Activated CD4-positive, alpha-beta T cell treated with anti-CD3 and anti-CD28 coated beads, Interleukin-2, amount 50 U/mL, for 4 hours (primary cell): ENCODE measurements at places on chromosomes 1 and 21.
A peak's percentile ranks its signal among the peaks of the same experiment; 100 is the strongest.

DNA sequence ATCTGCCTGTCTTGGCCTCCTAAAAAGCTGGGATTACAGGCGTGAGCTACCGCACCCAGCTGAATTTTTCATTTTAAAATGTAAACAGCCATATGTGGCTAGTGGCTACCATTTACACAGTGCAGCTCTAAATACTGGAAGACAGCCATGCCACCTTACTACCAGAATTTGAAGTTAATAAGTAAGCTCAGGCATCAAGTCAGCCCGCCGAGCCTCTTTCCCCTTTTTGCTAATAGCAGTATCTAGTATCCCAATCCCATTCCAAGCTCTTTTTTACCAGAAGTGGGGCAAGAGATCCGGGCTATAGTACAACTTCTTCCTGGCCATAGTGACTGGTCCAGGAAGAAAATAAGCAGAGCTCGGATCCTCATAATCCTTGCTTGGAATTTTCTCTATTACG is 15.1 kb downstream of the TAF13 start:
- no peak for DNase-seq

GRCh38 chr21:41768437-41769042 is 1.7 kb upstream of the RIPK4 start:
- no peak for DNase-seq

GRCh38 chr1:66752000-66752592 is at the start of gene DYNLT5:
DYNLT5 (plus strand) TSS chr1:66752459; CDS start chr1:66754659, 2,200 bp downstream.
- DNase-seq: no peak

- DNase-seq: no peak
Measured at GRCh38 chr1:90104941-90105538, 110.1 kb downstream of the ZNF326 start.

- DNase-seq: no peak
Measured at GRCh38 chr1:177809819-177810218, 160.0 kb downstream of the SEC16B start.

GRCh38 chr21:34962586-34963222 is 86.4 kb downstream of the RUNX1 start:
- no peak for DNase-seq

- no peak for DNase-seq
Measured at GRCh38 chr1:230708631-230709580, 5.0 kb downstream of the AGT start.

DNA sequence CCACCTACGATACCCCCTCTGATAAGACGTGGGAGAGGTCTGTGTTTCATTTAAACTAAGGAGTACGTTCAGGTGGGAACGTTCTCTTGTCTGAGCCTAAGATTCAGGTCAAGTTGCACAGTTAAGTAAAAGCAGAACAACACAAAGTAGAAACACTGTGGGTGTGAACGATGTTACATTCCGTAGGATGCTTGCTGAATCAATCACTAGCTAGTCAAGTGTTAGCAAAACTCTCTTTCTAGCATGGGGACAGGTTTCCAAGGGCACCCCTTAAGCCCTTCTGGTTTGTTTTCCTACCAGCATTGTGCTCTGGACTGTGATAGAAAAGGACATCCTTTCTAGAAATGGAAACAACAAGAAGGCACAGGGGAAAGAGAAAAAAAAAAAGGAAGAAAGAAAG is 13.3 kb downstream of the C1orf162 start:
- no peak for DNase-seq

DNA sequence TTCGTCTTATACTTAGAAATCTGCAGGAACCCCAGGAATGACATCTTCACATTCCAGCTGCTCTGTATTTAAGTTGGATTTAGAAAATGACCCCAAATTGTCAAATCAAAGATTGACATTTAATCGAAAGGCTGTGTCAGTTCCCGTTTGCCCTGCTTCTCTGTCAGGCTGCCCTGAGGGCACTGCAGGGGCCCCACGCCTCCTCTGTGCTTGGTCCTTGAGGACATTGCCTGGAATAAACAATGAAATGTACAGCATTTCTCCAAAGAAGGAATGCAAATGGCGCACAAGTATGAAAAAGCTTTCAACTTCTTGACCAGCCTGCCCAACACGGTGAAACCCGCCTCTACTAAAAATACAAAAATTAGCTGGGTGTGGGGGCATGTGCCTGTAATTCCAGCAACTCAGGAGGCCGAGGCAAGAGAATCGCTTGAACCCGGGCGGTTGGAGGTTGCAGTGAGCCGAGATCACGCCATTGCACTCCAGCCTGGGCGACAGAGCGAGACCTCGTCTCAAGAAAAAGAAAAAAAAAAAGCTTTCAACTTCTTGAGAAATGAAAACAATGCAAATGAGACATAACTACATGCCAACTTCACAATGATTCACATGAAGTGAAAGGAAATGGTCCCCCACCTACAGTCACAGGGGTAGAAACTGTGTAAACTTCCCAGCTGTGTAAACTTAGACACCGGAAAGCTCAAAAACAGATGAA is 3.0 kb downstream of the TMPRSS3 start:
- DNase-seq: no peak

DNA sequence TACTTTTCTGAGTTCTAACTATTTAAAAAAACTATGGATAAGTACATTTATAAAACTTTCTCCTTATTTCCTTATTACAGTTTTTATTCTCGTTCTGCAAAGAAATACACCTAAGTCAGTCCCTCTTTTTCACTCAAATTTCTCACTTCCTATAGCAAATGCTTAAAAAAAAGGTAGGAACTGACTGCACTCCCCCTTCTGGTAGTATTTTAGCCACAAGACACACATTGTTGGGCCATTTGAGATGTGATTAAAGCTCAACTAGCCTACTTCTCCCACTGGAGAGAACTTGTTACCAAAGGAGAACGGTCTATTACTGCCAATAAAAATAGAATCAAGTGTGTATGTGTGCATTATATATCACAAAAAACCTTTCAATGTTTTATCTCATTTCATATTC is 521.9 kb upstream of the PRMT6 start:
- DNase-seq: no peak

GRCh38 chr1:29548091-29548490 is 311.8 kb downstream of the PTPRU start:
- no peak for DNase-seq

GRCh38 chr1:182143825-182144645 is 82.5 kb upstream of the ZNF648 start:
- DNase-seq: no peak

- no peak for DNase-seq
Measured at GRCh38 chr1:51960262-51960661, 30.2 kb downstream of the RAB3B start.

- DNase-seq: no peak
Measured at GRCh38 chr1:189117072-189117770, 1360.4 kb downstream of the BRINP3 start.

DNA sequence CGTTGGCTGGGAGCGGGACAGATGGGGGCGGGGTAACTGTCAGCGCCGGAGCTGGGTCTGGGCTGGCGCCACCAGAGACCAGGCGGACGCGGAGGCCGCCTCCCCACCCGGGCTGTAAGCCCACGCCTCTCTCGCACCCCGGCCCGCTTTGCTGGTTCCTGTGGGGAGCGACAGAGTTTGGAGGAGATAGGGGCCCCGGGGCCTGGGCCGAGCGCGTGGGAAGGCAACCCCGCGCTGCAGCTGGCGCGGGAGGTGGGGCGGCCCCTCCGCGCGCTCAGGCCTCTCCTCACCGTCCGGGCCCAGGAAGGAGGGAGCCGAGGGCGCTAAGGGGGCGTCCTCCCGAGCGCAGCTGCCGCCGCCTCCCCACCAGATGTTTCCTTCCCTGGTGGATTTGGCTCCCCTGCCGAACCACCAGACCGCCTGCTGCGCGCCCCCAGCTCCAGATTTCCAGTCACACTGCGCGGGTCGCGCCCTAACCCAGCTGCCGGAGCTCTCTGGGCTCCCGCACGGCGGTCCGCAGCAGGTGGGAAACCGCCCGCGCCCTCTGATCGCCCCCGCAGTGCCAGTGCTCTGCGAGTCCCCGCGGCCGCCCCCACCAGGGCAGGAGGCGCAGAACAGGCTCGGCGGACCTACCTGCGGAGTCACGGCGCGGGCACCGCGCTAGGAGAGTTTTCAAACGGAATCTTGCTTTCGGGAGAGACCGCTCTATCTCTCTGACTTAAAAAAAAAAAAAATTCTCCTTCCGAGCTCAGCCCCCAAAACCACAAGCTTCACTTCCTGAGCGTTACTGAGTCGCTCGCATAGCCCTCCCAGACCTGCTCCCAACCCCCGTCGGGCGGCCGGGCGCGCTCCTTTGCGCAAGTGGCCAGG is 1.1 kb downstream of the GFI1 start:
- DNase-seq: peak; percentile 88

DNA sequence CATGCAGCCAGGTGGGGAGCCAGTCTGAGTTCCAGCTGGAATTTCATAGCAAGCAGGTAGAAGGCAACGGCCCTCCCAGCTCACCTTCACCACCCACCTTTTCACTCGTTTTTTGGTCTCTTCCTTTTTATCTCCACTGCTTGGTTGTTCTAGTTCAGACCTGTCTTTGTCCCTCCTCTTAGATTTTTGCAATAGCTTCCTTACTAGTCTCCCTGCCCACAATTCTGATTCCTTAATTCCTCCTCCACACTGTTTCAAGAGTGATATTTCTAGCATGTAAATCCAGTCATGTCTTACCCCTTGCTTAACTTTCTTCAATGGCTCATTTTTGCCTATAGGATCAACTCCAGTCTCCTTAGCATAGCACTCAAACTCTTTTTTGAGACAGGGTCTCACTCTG is 119.6 kb downstream of the TMEM53 start:
- DNase-seq: no peak

DNA sequence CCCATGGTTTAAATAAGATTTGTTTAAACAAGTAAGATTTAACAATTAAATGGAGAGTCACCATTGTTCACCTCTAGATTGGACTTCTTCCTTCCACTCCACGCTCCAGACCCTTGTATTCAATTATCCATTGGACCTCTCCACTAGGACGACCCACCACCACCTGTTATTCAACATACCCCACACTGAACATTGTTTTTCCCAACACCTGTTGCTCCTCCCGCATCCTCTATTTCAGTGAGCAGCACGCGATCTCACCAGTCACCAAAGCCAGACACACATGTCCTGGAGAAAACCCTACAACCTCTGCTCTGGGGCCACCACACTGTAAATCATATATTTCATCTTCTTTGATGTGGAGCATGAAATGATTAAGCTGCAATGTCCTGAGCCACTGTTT is 28.6 kb downstream of the ATP8B2 start:
- no peak for DNase-seq

DNA sequence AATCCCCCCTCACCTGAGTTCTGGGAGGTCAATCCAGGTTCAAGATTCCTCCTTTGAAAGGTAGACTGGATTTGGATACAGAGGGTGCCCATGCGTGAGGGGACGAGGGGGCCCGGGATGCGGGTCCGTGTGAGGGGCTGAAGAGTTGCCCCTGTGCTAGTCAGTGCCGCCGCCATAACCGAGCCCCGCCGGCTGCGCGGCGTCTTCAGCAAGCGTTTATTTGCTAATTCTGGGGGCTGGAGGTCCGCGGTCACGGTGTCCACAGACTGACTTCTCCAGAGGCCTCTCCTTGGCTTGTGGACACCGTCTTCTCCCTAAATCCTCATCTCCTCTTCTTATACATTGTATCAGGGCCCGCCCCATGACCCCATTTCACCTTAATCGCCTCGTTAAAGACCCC is 20.9 kb upstream of the SAMD11 start:
- no peak for DNase-seq
